Omental fat pad (tissue), 4 donors: ENCODE measurements at places on chromosomes 6 and 20. TPM values are rescaled to one million over a fixed set of nuclear protein-coding genes. Genes with fewer than 3 reads are reported as not detected.

Gene SLC17A9
- 1.6 TPM for total RNA-seq

Gene CRISP3
- total RNA-seq = not detected

Gene SGK2
- total RNA-seq = 3.6 TPM

GRCh38 chr6:33585403-33586107, 5.5 kb upstream of the BAK1 start:
- DNase-seq = peak; percentile 86

- DNase-seq = no peak
These were observed 389.5 kb upstream of the CDH4 start for GRCh38 chr20:60862601-60863000.

GRCh38 chr20:11159728-11160127, 485.9 kb upstream of the JAG1 start:
- DNase-seq = no peak

- DNase-seq = no peak
These were observed 26.2 kb upstream of the HDAC2 start for GRCh38 chr6:113997116-113997515.

DNA sequence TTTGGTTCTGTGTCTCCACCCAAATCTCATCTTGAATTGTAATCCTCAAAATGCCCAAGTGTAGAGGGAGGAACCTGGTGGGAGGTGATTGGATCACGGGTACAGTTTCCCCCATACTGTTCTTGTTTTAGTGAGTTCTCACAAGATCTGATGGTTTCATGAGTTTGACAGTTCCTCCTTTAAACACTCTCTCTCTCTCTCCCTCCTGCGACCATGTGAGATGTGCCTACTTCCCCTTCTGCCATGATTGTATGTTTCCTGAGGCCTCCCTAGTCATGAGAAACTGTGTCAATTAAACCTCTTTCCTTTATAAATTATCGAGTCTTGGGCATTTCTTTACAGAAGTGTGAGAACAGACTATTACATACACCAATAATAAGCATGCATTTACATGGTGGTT, 12.1 kb upstream of the EYS start:
- DNase-seq = no peak

DNA sequence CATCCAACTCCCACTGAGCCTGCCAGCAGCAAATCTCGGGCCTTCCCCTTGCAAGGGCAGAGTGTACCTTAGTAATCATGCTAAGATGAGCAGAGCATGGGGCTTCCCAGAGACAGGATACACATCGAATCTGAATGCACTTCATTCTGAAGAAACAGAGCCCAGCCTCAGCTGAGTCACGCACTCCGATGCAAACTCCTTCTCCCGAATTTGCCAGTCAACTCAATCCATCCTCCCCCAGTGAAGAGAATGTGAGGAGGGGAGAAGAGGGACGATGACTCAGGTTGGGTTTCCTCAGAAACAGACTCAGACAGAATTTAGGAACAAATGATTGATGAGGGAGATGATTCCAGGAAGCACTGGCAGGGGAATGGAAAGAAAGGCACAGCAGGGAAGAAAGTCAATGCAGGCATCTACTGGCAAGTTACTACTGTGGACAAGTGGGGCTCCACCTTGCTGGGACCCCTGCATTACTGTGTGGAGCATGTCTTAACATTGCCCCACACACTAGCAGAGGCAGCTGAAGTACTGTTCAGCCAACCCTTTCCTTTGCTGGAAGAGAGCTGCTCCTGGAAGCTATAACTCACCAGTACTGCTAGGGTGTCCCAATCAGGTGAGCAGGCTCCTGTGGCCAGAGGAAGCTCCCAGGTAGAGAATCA, 251.6 kb downstream of the ADGB start:
- no peak for DNase-seq

- no peak for DNase-seq
These were observed 16.4 kb downstream of the RNF24 start for GRCh38 chr20:3998998-3999397.
